Mammary epithelial cell (primary cell): ENCODE measurements at places on chromosomes 4 and X.
A peak's percentile ranks its signal among the peaks of the same experiment; 100 is the strongest.

- peak; percentile 82 for DNase-seq
Observed at GRCh38 chr4:85210353-85210752, 243.9 kb upstream of the WDFY3 start.

DNA sequence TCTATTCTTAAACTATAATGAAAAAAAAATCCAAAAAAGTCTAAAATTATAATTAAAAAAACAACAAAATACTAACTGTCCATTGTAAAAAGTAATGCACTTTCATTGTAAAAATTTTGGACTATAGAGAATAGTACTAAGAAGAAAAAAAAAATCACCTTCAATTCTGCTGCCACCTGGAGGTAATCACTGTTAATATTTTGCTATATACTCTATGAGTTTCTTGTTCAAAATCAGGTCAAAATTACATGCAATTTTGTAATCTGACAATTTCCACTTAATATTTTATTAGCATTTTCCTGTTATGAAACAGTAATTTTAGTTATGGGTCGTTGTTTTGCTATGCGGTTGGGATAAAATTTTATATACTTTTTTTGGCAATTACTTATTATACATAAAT, 62.0 kb downstream of the HTT start:
- no peak for DNase-seq

DNA sequence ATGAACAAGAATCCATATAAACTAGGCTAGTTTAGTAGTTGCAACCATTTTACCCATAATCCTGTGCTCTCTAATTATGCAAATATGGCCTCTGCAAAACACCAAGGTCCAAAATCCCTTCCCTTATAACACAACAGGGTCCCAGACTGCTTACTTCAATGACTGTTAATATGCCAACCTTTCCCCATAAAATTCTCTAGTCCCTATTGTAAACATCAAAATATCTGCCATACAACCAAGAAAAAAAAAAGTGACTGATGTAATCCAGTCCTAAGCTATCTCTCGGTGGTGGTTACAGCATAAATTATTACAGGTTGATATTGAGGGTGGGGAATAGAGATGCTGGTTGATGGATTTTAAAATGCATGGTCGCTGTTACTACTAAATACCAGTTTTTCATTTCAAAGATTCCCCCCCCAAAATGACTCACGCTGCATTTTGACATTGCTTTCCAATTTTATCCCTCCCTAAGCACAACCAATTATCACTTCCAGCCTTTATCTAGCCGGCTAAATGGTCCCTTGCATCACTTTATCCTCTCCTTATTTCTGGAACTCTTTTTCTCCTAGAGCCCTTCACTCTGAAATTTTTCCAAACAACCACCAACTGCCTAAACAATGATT, 44.8 kb downstream of the TSPAN5 start:
- no peak for DNase-seq

- DNase-seq: no peak
Observed at GRCh38 chrX:98289726-98290125, 1406.0 kb downstream of the RPA4 start.

DNA sequence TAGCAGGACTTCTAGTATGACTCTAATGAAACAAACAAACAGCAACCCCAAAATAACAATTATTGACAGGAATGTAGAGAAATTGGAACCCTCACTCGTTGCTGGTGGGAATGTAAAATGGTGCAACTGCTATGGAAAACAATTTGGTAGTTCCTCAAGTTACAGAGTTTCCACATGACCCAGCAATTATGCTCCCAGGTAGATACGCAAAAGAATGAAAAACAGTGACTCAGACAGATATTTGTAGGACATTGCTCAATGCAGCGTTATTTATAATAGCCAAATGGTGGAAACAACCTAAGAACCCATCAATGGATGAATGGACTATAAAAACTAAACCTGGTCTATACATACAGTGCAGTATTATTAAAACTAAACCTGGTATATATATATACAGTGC, 646.1 kb upstream of the FRG1 start:
- peak; percentile 26 for DNase-seq

- DNase-seq: no peak
Observed at GRCh38 chrX:140065961-140066662, 100.8 kb upstream of the CXorf66 start.

DNA sequence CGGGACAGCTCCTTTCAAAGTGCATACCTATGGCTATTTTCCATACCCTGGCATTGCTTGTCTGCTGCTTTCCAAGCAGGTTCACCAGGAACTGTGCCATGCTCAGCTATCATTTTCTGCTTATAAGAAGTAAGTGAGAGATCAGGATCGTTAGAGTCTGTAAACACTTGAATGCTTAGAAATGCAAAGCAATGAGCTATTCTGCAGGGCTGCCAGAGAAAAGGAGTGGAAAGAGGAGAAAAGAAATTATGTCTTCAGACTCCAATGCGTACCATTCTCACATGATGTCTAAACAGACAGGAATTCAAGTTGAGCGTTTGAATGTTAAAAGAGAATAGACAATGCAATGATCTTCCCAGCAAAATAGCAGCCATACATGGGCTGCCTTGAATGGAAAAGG, 245.5 kb upstream of the SLC7A11 start:
- DNase-seq: no peak

DNA sequence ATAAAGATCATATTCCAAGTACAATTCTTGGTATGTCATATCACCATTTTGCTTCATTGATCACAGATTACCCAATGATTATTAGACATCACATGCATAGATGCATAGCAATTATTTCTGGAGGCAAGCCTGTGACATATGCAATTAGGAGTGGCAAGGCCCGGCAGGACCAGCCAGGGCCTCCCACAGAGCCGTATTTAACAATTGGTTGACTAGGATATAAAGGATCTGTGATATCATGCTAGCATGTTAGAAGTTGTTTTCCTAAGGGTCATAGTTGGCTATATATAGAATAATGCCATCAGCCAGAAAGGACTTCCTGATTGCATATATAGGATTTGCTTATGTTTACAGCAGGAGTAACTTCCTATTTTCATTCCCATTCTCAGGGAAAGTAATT, 103.5 kb upstream of the OTUD4 start:
- DNase-seq: no peak

GRCh38 chr4:676871-677235, 2.5 kb downstream of the MYL5 start:
- no peak for DNase-seq
